ENCODE measurements at places on chromosomes 4 and X.

DNA sequence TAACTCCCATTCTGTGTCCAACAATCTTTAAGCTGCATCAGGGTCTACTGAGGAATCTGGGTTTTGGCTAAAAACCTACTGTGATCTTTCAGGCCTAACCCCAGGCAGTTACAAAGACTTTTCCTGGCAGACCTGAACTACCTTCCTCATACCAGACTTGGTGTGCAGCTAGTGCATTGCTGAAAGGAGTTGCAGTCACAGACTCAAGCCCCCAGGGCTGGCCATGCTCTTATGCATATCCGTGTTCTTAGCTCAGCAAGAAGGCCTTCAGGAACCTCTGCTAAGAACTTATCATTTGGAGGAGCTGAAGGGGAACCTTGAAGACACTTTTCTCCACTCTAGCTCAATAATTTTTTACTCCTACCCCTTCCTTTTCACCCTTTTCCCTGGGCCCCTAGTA, 147.5 kb downstream of the INPP4B start:
- no peak for DNase-seq

DNA sequence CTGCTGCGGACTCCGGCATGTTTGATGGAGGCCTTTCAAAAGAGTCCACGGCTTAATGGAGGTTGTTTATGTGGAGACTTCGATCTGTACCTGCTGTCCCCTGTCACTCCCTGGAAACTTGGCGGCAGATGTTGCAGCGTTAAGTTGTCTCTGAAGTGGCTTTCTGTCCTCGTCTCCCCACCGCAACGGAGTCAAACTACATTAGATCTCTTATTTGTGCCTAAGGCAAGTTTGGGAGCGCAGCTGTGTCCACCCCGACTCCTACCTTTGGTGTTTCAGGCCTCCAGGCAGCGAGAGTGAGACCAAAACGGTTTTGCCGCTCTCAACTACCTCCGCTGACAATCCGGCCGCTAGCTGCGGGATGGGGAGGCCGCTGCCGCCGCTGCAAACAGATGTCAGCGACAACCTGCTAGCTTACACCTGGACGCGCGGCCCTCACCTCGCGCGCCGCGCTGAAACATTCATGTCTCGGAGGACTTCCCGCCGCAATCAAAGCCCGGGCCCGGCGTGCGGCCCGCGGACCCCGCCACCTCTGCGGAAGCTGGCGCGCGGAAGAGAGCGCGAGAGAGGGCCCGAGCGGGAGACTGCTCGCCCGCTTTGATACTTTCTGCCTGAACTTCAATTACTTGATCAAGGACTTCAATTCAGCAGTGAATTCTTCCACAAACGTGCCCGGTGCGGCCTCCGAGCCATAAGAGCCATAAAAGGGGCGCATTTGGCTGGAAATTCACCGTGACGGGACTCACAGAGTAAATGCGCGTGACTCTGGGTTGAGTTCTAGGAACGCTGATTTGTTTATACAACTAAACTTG, 108.4 kb downstream of the ANTXR2 start:
- DNase-seq, result no peak

DNA sequence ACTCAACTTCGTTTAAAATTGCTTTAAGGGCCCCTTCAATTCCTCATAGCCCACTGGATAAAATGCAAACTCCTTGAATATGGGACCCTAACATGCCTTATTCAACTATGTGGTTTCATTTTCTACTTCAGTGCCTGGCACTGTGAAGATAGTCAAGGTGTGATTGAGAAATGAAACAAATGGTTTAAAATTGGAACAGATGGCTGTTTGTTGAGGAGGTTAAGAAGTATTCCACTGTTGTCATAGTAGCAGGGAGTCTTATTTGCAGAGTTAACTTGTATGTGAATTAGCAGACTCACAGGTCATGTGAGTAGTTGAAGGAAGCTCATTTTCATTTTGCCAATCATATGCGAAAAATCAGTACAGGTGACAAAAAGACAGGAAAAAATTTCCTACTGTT, 593.3 kb downstream of the KCTD8 start:
- DNase-seq, result no peak

- DNase-seq, result peak; percentile 45
These were observed 285.2 kb upstream of the GATB start for GRCh38 chr4:152045807-152046571.

DNA sequence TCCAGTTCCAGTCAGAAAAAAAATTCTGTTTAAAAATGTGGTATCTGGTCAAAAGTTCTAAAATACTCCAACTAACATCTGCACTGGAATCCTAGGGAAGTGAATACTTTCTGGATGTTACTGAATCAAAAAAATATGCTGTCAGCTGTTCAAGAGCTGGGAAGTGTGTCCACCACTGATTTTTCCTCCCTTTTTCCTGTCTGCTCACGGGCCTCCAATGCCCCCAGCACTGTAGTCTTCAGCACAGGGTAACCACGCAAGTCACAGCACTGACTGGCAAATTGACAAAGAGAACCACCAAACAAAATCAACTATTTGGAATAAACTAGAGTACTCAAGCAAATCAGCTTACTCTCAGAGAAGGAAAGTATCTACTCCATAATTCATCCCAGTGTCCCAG, 9.9 kb downstream of the VEGFC start:
- no peak for DNase-seq

All from NCI-H2107 (cell line).